ENCODE measurements at places on chromosomes 2 and 18.

GRCh38 chr18:8163286-8163959 is 445.8 kb upstream of the RAB12 start:
- no peak for DNase-seq

DNA sequence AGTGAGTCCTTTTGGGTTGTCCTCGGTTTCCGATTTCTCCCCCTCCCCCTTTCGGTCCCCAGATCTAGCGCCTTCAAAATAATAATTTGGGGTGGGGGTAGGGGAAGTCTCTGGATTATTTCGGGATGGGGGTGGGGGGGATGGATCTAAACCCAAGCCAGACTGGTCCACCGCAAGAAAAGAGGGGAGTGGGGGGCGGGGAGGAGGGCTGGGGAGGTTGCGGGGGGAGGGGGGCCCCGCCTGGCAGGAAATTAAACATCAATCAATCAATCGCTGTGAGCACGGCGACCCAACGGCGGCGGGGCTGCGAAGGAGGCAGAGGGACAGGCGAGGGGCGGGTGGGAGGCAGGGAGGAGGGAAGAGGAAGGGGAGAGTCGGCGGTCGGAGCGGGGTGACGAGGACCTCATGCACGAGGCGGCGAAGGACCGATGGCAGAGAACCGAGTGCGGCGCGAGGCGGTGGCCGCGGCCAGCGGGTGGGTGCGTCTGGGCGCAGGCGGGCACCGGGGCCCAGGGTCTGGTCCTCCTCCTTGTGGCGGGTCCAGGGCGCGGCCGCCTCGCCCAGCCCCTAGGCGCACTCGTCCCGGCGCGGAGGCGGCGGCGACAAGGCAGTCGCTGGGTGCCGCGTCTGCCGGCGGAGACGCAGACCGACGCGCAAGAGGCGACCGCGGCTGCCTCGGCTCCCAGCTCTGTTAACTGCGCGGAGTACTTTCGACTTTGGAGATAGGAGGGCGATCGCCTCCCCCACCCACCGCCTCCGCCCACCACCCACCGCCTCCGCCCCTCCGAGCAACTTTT is 468 bp upstream of the SATB2 start:
- DNase-seq = no peak

DNA sequence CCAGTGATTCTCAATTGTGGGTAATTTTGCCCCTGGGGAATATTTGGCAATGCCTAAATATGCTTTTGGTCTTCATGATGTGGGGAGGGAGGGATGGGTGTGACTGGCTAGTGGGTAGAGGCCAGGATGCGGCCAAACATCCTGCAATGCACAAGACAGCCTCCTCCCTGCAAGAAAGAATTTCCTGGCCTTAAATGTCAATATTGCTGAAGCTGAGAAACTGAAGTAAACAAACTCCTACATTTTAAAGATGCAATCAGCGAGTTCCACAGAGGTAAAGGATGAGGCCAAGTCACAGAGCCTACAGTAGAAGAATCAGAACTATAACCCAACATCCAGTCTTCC is 272.9 kb upstream of the EPHA4 start:
- DNase-seq = no peak

DNA sequence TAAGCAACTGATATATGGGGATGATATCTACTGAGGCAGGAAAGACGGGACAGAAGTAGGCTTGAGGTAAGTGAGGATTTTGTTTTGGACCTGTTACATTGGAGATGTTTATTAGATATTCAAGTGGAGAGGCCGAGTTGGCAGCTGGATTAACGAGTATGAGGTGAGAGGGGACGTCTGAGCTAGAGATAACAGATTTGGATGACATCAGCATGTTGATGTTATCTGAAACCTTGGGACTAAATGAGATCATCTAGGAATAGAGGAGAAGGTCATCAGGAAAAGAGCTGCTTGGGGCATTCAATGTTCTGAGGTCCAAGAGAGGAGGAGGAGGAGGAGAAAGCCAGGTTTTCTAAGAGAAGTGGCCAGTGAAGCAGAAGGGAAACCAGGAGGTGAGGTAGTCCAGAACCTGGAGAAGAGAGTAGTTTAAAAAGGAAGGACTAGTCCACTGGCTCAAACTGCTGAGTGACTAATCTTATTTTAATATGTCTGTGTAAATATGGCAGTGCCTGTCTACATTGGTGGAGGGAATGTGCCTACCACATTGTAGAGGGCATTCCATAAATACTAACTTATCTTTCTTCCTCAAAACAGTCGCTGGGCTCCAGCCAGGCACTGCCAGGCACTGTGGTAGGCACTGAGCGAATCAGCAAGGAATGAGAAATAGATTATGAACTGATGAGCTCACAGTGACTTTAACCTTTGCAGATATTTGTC is 488.3 kb downstream of the DLGAP1 start:
- no peak for DNase-seq

- DNase-seq = no peak
These were observed 536.4 kb upstream of the CDH7 start for GRCh38 chr18:65214456-65214855.

DNA sequence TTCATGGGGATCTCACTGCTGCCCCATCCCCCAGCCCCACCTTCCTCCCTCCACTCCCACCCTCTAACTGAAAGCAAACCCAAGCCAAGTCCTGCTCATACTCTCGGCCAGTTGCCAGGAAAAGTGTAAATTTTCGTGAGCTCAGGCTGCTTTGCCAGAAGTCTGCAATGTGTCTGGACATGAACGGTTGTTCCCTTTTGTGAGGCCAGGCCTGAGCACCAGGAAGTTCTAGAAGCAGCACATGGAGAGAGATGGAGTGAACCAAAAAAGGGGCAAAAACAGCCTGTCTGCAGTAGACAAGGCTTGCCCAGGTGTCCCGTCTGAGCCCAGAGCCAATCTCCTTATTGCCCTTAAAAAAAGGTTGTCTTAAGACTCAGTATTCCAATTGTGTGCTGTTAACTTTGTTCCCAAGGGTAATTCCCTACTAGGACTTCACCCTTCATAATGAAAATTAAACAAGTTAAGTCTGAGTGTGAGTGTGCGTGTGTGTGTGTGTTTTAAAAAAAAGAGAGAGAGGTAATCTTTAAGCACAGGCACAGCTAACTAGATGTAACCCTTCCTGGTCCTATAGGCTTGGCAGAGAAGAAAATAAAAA is 247.1 kb downstream of the BCL11A start:
- DNase-seq = no peak

DNA sequence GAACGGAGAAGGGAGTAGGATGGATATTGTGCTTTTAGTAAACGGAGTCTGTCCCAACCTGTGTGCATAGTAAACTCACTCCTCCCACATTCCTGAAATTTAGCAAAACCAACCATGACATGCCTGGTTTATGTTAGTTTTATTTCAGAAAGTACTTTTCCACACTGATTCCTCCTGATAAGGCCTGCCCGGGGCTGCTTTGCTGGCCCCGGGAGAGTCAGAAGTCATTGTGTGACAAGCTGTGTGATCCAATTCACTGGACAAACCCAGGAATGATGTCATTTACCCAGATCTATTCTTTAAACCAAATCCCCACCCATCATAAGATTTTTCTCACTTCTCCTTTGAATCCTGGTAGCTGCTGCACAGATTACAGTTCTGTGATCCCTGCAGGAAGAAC is 109.0 kb downstream of the SETBP1 start:
- no peak for DNase-seq

- no peak for DNase-seq
These were observed 142.7 kb downstream of the SCG2 start for GRCh38 chr2:223459328-223459939.

GRCh38 chr2:172089633-172090032 is 4.3 kb downstream of the DLX1 start:
- DNase-seq = no peak

DNA sequence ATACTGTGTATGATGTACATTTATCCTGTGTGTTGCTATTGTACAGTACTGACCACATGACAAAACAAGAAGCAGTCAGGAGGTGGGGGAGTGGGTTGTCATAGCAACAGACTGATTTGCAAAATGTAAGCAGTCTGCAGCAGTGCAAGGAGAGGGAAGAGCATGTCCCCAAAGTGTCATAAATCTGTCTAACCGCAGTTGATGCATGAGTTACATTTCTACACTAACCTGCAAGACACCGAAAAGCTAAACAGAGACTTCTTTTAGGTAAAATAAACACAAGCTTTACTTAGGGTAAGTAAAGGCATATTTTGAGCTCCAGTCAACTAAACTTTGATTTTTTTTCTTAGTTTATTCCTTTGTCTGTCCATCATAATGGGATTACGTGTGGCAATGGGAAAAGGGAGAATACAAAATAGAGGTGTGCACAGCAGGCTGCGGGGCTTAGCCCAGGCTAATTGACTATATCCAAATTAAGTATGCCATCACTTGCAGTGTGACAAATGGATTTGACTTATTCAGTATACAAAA is 134.5 kb downstream of the MEIS1 start:
- DNase-seq = no peak

GRCh38 chr2:145751629-145752028 is 1231.7 kb upstream of the ZEB2 start:
- DNase-seq = peak; percentile 45

DNA sequence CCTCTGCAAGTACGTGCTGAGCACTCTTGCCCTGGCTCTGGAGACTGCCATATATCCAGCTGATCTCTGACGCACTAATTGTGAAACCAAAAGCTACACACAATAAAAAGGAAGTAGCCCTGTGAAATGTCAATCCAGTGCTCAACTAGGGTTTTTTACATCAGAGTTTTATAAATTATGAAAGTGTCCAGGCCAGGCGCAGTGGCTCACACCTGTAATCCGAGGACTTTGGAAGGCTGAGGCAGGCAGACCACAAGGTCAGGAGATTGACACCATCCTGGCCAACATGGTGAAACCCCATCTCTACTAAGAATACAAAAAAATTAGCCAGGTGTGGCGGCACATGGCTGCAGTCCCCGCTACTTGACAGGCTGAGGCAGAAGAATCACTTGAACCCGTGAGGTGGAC is 24.5 kb upstream of the PEX13 start:
- DNase-seq = peak; percentile 66

DNA sequence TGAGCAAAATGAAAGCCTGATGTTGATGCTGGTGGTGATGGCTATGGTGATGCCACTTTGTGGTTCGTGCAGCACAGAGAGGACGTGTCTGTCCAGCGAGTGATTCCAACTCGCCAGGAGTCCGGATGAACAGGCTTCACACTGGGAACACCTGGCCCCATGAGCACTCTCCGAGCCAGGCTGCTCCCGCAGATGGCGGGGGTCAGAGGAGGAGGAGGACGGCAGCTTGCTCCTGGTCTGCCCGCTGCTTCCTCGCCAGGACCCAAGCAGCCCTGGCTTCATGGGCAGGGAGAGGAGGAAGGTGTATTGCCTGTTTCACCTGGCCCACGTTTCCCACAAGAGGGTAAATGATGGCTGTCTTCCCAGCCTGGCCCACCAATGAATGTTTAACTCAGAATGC is 121.6 kb downstream of the MTCL1 start:
- no peak for DNase-seq

DNA sequence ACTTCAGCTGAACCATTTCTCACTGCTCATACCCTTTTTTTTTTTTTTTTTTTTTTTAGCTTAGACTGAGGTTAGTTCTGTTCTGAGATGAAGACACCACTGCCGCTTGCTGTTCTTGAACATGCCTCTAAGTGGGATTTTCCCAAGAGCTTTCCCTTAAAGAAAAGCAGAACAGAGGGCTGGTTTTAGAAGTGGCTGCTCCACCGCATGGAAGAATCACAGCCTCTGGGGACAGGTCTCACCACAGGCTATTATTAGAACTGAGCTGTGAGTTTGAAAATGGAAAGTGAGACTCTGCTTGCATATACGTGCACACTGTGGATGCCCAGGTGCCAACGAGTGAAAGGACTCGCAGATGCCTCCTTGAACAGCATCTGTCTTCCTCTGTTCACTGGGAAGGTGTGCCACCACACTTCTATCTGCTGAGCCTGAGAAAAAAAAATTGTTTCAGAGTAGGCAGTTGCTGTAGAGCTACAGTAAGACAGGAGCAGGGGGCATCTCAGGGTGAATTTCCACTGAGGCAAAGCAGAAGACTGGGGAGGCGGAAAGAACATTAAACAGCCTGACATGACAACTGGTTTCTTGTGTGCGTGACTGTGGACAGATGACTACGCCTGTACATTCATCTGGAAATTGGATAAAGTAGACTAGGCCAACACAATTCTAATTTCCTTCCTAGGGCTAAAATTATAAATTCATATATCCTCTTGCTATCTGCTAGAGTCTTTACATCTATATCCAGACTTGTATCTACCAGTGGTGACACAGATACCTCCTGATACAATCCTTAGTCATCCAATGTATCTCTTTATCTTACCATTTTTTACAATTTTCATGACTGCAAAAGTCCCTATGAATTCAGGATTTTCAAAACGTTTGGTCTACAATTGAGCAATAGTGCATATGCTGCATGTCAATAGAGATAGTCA is 1045.7 kb upstream of the CELF4 start:
- no peak for DNase-seq

GRCh38 chr2:1371082-1371481 is 42.2 kb upstream of the TPO start:
- no peak for DNase-seq

DNA sequence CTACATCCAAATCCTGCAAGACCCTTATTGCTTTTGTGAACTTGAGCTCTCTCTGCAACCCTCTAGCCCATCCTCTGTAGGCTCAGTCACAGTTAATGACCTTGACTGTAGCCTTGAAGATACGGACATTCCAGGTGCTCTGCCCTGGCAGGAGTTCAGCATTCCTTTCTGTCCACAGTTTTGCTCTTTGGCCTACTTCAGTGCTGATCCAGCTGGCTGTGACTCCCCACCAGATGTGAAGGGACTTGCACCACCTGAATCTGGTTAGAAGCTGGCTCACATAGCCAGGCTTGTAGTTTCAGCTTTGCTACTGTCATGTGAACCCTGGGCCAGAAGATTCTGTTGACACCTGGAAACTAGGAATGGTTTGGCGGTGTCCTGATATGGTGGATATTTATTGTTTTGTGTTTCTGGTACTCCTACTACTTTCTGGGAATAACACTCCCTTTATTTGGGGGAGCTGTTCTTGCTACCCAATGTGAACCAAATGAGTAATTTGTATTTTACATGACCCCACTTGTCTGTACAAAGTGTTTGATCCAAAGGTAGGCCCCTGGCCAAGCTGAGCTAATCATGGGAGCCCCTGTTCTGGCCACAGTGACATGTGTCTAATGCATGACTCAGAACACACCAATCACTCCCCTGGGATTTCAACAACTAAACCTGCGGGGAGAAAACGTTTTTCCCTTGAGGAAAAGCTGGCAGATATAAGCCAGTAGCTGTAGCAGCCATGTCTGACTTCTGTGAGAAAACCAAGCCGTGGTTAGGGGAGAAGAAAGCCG is 73.4 kb downstream of the CDCA7 start:
- DNase-seq = no peak

- no peak for DNase-seq
These were observed 16.8 kb upstream of the BCL11A start for GRCh38 chr2:60570251-60570650.
